ENCODE measurements at places on chromosomes 16 and 17.

- no peak for DNase-seq
Observed at GRCh38 chr17:4560421-4560820, at the start of gene GGT6. GGT6 (minus strand) TSS chr17:4560577; CDS start chr17:4560521, 56 bp downstream.

DNA sequence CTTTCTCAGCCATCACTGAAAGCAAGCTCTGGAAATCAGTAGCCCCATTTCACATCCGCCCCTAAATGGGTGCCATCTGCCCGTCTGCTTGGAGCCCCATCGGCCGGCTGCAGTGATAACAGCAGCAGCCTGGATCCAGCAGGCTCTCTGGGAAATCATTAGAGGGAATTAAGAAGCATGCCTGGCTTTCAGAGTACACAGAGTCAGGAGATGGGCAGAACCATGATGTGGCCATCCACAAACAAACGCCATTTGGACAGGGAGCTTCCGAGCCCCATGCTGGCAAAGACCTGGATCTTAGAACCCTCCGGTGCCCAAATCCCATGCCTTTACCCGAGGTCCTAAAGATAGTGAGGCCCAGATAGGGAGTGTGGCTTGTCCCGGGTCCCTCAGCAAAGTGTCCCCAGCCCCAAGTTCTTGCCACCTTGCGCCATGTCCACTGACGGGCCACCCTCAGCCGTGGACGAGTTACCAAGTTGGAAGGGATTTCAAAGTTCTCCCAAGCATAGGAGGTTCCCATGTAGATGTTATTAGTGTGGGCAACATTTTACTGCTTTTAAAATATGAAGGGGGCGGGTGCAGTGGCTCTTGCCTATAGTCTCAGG is 1.0 kb upstream of the LITAF start:
- DNase-seq = no peak

- DNase-seq = no peak
Observed at GRCh38 chr16:73289232-73289631, 241.3 kb upstream of the ZFHX3 start.

DNA sequence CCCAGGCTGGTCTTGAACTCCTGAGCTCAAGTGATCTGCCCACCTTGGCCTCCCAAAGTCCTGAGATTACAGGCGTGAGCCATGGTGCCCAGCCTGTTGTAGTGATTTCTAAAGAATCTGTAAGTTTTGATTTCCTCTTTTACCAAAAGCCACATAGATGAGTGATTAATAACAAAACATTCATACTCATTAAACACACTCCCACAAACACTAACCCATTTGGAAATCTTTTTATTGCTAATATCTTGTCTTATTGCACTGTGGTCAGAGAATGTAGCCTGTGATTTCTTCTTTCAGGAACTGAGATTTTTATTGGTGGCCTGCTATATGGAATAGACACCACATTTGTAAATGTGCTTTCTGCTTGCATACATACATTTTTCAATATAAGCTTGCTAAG is 31.6 kb downstream of the MYH10 start:
- no peak for DNase-seq

DNA sequence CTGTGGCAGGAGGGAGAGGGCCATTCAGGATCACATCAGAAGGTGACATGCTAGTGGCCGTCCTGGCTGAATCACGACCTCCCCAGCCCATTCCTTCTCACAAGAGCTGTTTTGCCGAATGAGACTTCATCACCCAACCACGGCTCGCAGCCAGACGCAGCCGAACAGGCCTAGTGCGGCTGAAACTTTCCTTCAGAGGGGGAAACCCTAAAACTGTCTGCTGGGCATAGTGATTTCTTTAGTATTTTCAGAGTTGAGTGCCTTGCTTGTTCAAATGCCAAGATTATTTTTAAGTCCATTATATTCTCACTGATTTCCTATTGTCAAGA is 343.7 kb downstream of the CPPED1 start:
- DNase-seq = no peak

DNA sequence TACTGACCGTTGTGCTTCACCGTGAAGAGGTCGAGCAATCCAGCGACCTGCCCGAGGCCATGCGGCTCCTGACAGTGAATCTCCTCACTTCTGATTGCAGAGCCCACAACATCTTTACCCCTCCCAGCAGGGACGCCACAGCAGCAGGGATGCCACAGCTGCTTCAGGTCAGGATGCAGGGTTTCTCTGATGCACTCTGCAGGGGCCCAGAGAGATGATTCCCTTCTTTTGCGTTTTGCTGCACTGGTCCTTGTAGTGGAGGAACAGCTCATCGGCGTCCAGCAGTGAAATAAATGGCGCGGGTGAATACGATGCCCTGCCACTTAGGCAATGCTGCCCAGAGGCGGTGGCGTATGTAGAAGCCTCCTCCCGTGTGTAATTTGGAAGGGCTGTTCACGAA is 5.6 kb downstream of the KIAA0513 start:
- no peak for DNase-seq

DNA sequence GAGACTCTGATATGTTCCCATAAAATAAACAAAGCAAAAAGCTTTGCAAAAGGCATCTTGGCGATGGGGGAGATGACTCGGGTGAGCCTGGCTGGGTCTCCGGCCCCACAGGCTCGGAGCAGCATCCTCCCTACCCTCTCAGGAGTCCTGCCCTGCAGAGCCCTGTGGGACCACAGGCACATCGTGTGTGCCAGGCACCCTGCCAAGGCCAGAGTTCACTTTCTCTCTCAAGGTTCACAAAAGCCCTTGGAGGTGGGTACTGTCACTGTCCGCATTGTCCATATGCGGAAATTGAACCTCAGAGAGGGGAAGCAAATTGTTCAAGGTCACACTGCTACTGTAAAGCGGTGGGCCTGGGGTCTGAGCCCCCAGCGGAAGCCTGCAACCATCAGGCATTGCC is 48.5 kb downstream of the CRISPLD2 start:
- DNase-seq = no peak

DNA sequence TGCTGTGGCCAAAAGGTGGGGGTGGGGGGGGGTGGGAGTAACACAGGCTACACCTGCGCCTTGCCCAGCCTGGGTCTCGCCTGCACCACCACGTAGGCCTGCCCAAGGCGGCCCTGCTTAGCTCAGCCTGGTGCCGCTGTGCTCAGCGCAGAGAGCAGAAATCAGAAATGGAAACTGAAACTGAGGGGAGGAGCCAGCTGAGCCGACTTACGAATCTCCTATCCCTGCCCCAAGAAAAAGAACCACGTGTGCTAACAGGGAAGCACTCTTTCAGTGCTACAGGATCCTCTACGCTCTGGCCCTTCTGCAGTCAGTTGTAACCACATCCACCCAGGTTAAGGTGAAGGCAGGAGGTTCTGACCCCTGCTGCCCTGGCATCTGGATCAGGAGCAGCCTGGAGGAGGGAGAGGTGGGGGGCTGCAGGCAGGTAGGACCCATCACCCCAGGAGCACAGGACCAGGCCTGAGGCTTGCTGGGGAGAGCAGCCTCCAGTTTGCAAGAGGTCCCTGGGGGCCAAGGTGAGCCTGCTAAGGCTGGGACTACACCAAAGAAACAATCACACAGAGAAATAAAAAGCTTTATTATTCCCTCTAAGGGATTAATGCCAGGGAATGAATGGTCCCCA is at the start of gene DHX58:
DHX58 (minus strand) TSS at position 163 of the 625 bp plus-strand sequence. CDS start 822 bp downstream, outside the sequence.
- DNase-seq = peak; percentile 95

DNA sequence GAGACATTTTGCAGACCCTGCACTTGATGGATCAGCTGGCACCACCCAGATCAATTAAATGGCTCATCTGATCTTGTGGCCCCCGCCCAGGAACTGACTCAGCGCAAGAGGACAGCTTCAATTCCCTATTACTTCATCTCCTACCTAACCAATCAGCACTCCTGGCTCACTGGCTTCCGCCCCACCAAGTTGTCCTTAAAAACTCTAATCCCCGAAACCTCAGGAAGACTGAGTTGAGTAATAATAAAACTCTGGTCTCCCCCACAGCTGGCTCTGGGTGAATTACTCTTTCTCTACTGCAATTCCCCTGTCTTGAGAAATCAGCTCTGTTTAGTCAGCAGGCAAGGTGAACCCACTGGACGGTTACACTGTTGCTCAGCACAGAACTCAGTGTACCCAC is 23.6 kb downstream of the SPPL2C start:
- no peak for DNase-seq

GRCh38 chr17:45332989-45333701 is 16.3 kb upstream of the MAP3K14 start:
- DNase-seq = peak; percentile 39

- no peak for DNase-seq
Observed at GRCh38 chr17:1880851-1881630, 51.2 kb downstream of the RPA1 start.

GRCh38 chr16:85770741-85771140 is 19.8 kb upstream of the C16orf74 start:
- no peak for DNase-seq

DNA sequence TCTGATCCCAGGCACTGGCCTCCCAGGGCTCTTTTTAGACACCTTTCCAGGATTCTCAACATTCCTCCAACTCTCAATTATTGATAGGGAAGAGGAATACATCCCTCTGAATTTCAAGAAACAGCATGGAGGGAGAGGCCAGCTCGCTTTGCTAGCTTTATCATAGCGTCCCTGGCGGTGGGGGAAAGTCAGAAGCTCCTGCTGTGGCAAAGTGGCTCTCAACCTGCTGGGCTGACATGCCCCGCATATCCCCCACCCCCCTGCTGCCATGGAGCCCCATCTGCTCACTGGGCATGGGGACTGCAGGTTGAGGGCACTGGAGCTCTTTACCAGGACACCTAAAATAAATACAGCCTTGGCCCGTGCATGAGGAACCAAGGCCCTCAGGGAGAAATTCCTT is 140.3 kb downstream of the SLC39A11 start:
- DNase-seq = no peak

GRCh38 chr17:10757647-10758046 is 27.8 kb upstream of the TMEM220 start:
- DNase-seq = no peak

DNA sequence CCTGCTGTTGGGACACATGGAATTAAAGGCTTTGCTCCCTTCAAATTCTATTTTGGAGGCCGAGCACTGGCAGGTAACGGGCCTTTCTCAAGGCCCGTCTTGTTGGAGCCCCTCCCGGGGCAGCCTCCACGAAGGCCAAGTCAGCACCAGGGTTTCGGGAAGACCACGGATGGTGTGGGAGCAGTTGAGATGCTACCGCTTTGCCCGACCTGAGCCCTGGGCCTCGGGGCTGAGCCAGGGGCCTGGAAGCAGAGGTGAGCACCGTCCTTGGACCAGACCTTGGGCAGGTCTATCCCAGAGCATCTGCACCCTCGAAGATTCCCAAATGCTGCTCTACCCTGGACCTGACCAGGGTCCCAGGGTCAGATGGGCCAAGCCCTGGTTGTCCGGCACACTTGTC is 23.0 kb downstream of the C17orf100 start:
- DNase-seq = no peak

GRCh38 chr16:2798723-2799204 is 494 bp downstream of the PRSS41 start:
- no peak for DNase-seq

DNA sequence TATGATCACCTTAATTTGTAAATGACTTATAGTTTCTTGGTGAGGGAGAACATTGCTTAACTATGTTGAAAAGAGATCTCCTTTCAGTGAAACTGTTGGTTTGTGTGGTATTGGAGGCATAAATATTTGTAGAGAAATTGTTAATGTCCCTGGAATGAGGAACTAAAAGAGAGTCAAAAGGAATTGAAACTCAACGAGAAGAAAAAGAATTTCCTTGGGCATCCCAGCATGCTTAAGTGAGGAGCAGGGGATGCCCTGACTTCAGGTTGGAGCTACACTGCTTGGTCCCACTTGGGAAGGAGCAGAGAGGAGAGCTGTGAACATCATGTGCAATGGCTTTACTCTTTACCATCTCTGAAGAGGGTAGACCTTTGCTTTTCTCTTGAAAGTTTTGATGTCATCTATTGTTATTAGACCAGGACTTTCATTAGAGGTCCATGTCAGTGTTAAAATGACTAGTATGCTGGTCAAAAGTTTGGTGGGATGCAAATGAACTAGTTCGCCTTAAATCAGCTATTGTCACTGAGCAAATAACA is 21.7 kb downstream of the KRT23 start:
- DNase-seq = peak; percentile 80

- peak; percentile 60 for DNase-seq
Observed at GRCh38 chr17:36608794-36609497, 7.6 kb downstream of the MRM1 start.

DNA sequence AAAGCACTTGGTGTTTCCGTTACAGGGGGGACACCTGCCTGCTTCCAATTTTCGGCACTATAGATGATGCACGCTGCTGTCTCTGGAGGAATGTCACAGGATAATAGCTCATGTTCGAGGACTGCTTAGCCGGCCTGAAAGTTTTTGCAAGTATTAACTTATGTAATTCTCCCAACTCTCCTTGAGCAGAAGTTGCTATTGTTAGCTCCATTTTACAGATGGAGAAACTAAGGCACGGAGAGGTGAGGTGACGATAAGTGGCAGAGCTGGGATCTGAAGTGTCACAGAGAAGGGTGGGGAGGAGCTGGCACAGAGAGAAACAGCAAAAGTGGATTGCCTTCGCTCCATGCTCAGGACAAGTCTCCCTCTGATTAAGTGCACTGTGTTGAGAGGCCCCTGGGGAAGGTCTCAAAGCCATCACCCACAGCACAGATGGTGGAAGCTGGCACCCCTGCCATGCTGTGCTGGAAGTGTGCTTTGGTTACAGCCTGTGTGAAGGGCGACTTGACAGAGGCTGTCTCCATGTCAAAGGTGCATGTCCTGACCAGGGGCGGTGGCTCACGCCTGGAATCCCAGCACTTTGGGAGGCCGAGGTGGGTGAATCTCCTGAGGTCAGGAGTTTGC is 40.8 kb upstream of the MEAK7 start:
- no peak for DNase-seq

- DNase-seq = peak; percentile 74
Observed at GRCh38 chr17:77516902-77517301, 376.1 kb downstream of the SEC14L1 start.

DNA sequence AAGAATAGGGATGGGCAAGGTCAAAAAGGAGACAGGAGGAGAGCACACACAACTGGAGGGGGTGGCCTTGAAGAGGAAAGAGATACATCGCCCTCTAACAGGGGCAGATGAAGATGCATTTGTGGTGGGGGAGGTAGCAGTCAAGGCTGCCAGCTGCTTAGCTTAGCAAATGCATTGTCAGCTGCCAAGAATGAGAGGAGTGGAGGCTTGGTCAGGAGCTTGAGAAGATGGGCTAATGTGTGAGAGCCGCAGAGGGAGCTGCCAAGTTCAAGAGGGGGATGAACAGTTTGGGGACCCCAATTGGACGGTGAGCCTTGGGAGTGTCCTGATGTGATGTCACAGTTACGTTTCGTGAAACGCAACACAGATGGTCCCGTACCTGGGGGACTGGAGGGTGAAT is 28.9 kb upstream of the GNA13 start:
- no peak for DNase-seq

GRCh38 chr16:24984903-24985675 is 30.1 kb downstream of the ARHGAP17 start:
- DNase-seq = no peak

DNA sequence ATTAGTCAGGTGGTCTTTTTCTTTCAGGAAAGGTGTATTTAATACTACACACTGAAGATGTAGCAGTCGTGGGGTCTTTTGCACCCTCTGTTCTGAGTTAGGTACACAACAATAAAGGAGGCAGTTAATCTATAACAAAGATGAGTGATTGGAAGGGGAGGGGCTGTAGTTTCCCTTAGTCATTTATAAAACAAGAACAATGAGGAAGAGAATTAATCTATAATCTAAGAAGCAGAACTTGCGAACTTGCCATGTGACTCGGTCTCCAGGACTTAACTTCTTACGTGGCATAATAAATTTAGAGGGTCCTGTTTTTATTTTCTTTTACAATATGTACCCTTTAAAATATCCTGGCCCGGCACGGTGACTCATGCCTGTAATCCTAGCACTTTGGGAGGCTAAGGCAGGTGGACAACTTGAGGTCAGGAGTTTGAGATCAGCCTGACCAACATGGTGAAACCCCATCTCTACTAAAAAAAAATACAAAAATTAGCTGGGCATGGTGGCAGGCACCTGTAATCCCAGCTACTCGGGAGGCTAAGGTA is 8.6 kb upstream of the APPBP2 start:
- DNase-seq = no peak

Measured in EL (cell line).